Keratinocyte (primary cell): ENCODE measurements at places on chromosomes 16 and 17. TPM values are rescaled to one million over a fixed set of nuclear protein-coding genes. Genes with fewer than 3 reads are reported as not detected.

The COL1A1 gene
- 0.55 to 2.3 TPM (median 1.4 TPM) in 3 replicates for polyA plus RNA-seq

The CLEC18C gene
- not detected in 3 replicates for polyA plus RNA-seq

The CDH3 gene
- polyA plus RNA-seq = 366 to 711 TPM (median 524 TPM) in 3 replicates

The CCL14 gene
- not detected in 3 replicates for polyA plus RNA-seq

The CMTM3 gene
- polyA plus RNA-seq = 13.1 to 24.3 TPM (median 15.7 TPM) in 3 replicates

The TEKT1 gene
- polyA plus RNA-seq = not detected in 3 replicates

The SLC52A1 gene
- 0.16 to 0.21 TPM (median 0.21 TPM) in 3 replicates for polyA plus RNA-seq

The CMTM1 gene
- polyA plus RNA-seq = 0.23 to 0.85 TPM (median 0.24 TPM) in 3 replicates

The KRTAP4-9 gene
- not detected in 3 replicates for polyA plus RNA-seq

The KRTAP2-3 gene
- 8.4 to 21.3 TPM (median 9.0 TPM) in 3 replicates for polyA plus RNA-seq

GRCh38 chr17:77927777-77928518, 30.6 kb upstream of the TNRC6C start:
- DNase-seq = no peak

DNA sequence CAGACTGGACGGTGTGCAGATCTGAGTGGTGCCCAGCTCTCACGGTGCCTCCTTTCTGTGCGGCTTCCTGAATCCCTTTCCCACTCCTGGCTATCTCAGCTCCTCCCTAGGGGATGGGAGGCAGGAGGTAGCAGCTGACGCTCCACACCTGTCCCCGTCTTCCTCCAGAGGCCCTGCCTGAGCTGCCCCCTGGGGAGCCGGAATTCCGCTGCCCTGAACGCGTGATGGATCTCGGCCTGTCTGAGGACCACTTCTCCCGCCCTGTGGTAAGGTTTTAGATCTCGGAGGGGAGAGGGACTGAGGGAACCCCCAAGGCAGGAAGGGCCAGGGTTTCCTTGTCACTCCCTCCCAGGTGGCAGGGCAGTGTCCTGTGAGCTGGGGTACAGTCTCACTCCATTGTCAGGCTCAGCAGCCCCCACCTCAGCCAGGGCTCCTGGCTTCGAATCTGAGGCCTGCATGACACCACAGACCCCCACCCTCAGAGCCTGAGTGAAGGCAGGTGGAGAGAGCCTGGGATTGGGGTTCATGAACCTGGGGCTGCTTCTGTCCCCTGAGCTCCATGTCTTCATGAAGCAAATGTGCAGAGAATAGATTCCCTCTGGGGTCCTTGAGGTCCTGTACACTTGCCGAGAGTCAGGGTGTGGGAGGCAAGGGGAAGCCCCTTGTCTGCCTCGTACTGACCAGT, 6.6 kb downstream of the DEF8 start:
- no peak for DNase-seq

- DNase-seq = no peak
Observed at GRCh38 chr17:78210111-78210510, 3.9 kb upstream of the BIRC5 start.

DNA sequence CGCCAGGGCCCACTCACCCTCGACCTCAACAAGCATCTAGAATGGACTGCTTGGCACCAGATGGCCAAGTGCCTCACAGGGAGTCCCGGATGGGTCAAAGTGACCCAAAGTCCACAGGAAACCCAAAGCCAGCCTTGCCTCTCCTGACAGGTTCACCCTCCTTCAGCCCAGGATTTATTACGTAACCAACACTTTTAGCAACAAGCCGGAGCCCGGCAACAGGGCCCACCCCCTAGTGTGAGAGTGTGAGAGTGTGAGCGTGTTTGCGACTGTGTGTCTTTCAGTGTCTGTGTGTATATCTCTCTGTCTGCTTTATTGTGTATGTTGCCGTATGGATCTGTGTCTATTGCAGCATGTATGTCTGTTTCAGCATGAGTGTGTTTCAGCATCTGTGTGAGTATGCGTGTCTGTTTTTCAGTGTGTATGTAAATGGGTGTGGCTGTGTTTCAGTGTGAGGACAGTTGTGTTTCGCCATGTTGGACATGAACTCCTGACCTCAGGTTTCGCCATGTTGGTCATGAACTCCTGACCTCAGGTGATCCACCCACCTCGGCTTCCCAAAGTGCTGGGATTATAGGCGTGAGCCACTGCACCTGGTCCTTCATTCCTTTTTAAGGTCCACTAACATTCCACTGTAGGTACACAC, 13.7 kb upstream of the PEMT start:
- no peak for DNase-seq

GRCh38 chr17:289409-289808, 63.2 kb downstream of the RPH3AL start:
- no peak for DNase-seq

- no peak for DNase-seq
Observed at GRCh38 chr17:7922269-7922844, 6.3 kb upstream of the RNF227 start.

DNA sequence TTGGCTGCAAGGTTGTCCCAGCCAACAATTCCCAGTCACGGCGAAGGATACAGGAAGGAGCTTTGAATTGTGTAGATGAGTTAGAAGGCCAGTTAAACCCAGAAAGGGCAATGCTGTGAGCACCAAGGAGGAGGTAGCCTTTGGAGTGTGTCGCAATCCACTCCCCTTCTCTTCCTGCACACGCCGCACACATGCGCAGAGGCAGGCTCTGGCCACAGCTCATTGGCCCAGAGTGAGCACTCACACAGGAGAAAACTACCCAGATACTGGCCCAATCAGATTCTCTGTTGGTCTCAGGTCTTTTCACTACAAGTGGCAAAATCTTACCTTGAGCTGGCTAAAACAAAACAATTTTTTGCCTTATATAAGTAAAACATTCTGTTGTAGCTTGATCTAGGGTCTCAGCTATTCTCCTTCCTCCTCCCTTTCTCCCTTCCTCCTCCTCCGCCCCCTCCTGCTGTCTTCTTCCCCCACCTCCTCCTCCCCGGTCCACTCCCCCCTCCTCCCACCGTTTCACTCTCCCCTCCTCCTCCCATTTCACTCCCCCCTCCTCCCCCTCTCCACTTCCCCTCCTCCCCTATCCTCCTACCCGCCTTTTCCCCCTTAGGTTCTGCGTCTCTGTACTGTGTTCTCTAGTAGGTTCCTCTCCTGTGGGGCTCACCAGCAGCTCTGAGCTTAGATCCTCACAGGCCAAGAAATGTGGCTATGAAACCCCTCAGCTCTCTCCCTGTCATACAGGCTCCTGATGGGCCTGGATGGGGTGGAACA, 344.9 kb downstream of the CPPED1 start:
- no peak for DNase-seq

DNA sequence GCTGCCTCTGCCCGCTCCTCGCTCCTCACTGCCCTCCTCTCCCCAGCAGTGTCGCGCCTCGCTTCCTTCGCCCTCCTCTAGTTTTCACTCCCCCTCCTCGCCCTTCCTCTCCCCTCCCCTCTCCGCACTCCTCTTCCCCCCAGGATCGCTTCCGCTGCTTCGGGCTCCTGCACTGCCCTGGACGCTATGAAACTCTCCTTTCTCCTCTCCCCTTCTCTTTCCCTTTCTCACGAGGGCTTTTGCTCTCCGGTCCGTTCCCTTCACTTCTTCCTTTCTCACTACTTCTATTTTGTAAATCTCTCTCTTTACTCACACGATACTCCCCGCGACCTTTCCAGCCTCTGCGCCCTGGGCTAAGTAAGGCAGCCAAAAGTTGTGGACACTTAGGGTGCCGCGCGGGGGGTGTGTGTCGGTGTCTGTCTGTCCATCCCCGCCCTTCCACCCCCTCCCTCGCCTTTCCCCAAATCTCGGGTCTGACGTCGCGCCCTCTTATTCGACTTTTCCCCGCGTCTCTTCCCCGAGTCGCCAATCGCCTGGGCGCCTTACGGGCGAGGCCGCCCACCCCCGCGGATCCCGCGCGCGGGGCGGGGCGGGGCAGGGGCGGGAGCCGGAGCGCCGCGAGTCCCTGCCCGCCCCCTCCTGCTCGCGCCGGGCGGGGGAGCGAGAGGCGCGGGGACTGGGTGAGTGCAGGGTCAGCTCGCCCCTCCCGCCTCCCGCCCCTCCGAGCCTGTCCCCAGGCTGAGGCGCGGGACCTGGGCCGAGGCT, at the start of gene IRX3:
TSS of gene IRX3 (minus strand) at position 422 of the 765 bp plus-strand sequence. CDS start 737 bp downstream, outside the sequence.
- peak; percentile 46 for DNase-seq

DNA sequence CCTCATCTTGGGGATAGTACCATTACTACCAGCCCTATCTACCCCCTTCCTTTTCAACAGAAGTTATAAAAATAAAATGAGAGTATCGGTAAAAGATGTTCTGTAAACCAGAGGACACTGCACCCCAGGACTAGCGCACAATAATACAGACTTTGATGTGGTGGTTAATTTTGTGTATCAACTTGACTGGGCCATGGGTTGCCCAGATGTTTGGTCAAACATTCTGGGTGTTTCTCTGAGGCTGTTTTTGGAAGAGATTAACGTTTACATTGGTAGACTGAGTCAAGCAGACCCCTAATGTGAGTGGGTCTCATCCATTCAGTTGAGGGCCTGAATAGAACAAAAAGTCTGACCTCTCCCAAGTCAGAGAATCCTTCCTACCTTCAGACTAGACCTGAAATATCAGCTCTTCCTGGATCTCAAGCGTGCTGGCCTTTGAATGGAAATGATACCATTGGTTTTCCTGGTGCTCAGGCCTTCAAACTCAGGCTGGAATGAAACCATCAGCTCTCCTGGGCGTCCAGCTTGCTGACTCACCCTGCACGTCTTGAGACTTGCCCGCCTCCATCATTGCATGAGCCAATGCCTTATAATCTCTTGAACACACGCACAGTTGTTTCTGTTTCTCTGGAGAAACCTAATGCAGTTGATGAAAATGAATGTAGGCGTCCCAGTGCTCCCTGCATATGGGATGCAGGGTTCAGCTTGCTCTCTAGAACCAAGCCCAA, 10.1 kb downstream of the MRM1 start:
- no peak for DNase-seq

DNA sequence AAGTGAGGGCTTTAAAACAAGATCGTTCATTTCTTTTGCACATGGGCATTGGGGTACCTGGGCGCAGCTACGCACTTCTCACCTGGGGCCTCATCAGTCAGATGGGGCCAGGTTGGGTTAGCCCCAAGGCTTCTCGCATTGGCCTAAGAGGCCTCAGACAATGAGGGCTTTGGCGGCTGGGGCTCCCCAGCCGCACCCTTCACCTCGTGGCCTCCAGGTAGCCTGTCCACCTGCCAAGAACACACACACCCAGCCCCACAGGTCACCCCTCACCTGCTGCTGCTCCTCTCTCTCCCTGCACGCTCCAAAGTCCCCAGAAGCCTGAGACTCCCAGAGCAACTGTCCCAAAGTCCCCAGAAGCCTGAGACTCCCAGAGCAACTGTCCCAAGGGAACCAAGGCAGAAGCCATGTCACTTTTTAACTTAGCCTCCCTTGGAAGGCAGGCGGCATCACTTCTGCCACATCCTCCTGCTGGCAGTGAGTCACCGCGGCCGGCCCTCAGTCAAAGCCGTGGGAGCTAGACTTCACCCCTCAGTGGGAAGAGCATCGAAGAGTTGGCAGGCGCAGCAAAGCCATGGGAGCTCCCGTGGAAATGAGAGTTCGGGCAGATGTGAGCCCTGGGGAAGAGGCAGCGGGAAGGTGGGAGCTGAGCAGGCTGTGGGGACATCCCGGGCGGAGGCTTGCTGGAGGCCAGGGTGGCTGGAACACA, 78.9 kb upstream of the PLCG2 start:
- no peak for DNase-seq

DNA sequence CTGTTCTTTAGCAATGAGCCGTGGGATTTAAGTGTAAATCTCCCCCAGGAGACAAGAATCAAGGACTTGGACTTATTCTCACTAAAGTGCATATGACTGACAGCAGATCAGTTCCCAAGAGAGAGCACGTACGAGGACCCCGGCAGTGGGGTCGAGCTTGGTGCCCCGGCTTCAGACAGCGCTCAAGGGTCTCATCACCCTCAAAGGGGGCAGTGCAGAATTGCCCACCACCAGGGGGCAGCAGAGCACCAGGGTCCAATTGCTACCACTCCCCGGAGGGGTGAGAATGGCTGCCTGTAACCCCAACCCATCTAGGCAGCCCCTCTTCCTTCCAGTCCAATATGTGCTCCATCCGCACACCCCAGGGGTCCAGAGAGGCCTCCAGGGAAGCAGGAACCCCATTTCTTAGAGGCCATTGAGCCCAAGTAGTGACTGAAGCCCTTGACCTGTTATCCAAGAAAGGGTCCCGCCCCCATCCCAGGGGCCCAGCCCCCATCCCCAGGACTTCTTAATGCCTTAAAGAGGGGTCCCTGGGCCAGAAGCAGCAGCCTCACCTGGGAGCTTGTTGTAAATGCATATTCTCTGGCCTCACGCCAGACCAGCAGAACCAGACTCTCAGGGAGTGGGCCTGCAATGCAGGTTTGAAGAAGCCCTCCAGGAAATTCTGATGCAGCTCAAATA, 86.1 kb downstream of the ZDHHC7 start:
- no peak for DNase-seq

- no peak for DNase-seq
Observed at GRCh38 chr17:42136654-42137051, 14.0 kb downstream of the HSPB9 start.

DNA sequence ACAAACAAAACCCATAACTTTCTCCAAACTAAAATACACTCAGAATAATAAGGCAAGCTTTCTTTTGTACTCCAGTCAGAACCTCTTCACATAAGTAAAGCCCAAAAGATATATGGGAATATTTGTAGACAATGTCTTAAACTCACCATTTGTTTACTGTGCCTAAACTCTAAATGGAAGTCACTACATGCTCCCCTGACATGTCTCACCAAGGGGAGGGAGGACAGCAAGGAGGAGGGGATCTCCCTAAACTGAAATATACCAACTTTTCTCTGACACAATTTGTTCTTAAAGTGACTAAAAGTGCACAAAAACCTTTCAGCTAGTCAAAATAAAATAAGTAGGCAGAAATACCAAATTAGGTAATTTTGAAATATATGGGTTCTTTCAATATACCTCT, 38.5 kb downstream of the GRB7 start:
- DNase-seq = no peak

DNA sequence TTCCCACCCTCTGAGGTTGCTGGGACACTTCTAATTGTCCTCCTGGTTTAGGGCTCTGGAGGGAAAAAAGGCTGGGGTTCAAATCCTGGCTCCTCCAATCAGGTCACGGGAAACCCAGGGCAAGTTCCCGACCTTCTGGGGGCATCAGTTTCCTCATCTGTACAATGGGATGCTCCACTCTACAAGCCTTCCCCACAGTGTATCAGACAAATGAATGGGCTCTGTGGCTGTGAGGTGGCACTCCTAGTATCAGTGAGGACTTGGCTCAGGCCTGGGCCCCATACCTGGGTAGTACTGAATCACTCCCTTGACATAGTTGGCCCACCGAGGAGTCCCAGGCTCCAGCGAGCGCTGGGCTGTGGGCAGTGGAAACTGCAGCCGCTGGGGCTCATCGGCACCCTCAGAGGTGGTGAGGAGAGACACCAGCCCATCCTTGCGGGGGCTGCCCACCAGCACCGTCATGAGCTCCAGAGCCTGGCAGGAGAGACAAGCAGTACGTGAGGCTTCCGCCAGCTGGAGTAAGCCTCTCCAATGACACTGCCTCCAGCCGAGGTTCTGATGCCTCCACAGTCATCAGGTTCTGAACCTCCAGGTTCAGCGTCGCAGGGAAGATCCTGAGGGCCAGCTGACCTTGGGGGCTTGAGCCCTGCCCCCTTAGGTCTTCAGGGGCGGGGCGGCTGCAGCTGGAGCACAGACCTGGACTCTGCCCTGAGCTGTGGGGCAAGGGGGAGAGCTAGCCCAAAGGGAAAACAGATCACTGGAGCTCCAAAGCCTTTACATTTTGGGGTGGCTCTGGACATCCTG, 1.2 kb downstream of the GALK1 start:
- DNase-seq = no peak

- DNase-seq = no peak
Observed at GRCh38 chr16:72637306-72637705, 410.6 kb downstream of the ZFHX3 start.
